ENCODE measurements at places on chromosomes 3 and 15.

- no peak for DNase-seq
Observed at GRCh38 chr3:114899186-114899931, 247.7 kb downstream of the ZBTB20 start.

GRCh38 chr3:52531860-52532516 is 1.7 kb downstream of the NT5DC2 start:
- no peak for DNase-seq

GRCh38 chr15:69060041-69060481 is 45.6 kb downstream of the NOX5 start:
- no peak for DNase-seq

DNA sequence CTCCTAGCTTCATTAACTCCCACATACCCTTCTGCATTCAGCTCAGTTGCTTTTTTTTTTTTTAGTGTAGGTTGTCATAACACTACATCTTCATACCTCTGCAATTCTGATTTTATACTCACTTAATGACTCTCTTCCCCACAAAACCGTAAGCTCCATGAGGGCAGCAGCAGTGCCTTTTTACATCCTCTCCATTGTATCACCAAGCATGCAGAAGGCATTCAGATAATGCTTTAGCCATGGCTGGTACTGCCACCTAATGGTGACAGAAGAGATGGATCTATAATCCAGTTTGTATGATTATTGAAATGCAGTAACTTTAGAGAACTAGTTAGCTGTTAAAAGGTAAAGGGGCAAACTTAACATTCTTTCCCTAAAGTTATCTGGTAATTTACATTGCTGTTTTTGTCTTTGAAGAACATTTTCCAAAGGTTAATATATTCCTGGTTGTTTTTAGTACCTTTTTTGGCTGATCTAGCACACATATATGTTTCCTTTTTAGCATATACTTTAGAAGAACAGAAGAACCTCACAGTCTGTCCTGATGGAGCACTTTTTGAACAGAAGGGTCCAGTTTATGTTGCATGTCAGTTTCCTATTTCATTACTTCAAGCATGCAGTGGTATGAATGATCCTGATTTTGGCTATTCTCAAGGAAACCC is 36.8 kb downstream of the ATP1B3 start:
- DNase-seq, result peak; percentile 64

DNA sequence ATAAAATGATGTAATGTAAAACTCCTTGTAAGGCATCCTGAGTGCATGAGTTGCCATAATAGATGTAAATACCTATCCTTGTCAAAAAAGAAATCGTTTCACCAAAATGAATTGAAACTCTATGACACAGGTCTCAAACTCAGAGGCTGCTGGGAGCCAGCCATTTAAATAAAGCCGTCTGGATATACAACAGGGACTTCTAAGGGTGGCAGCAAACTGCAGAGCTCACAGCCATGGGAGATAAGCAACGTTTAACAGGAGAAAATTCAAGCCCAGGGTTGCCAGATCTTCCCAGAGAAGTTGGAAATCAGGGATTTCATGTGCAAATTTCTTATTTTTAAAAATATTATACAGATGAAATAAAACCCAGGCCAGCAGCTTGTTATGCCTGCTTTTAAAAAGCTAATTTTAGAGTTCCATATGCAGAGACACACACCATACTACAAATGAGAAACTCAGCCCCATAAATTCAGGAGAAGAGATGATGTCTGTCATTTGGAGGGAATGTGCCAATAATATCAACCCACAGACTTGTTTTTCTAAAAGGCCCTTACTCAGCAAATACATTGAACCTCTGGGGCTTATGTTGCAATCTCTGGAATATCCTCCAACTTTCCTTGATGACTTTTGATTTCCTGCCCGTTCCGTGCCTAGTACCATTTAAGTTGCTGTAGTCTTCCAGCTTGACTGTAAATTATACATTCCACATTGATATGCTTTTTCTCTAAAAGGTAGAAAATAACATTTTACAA is 75.6 kb downstream of the AQP9 start:
- DNase-seq, result no peak

GRCh38 chr3:100019719-100020118 is 94.6 kb downstream of the FILIP1L start:
- DNase-seq, result no peak

- DNase-seq, result no peak
Observed at GRCh38 chr15:57411945-57412768, 35.9 kb downstream of the CGNL1 start.

DNA sequence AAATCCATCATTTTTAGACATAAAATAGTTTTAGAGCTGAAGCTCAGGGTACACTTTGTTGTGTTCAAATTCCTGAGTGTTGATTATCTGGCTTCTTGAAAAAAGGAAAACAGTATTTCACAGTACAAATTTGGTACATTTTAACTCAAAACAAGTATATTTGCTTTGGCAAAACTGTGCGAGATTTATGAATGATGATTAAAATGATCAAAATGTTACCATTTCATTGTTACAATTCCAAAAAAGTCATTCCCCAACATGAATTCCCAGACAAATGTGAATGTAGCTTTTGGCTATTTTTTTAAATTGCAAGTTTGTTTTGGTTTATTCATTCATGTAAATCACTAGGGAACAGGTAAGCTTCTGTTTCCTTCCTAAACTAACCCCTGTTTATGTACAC is 347.4 kb upstream of the DCBLD2 start:
- no peak for DNase-seq

- peak; percentile 89 for DNase-seq
Observed at GRCh38 chr3:148955544-148956346, 35.6 kb upstream of the GYG1 start.

- no peak for DNase-seq
Observed at GRCh38 chr3:148068466-148068865, 629.2 kb upstream of the AGTR1 start.

- DNase-seq, result no peak
Observed at GRCh38 chr3:117597865-117598264, 888.3 kb downstream of the TUSC7 start.

DNA sequence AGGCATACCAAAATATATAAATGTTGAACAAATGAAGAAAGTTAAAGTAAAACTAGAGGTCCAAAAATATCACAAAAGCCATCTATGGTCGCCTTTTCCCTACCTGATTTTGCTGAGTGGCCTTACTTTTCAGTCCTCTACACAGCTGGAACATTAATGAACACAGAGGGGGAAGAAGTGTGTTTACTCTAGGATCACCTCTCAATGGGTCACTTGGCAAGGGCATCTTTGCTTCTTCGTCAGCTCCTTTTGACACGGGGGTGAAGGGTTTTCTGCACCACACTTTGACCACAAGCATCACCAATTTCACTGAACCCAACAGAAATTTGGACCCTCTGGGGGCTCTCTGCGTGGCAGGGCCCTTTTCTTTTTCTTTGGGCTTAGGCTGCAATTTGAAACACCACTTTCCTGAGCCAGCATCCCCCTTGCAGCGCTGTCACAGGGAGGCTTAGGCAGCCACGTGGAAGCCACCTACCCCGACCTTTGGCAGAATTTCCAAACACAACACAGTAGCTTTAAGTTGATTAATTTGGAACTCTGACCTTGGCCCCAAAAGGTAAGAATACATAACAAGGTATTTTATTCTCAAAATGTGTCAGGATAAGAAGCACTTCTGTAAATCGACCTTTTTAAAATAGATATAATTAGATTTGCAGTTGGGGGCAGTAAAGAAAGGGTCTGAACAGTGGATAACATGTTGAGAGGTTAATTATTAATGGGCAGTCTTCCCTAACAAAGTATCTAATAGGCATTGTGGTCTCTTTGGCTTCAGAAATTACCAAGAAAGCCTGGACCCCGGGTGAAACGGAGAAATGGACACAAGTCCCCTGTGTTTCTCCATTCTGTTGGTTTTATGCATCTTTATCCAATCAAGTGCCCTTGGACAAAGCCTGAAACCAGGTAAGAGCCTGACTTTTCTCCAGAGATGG is at the start of gene LIPC:
Gene LIPC (plus strand): TSS at position 771 of the 929 bp plus-strand sequence. CDS start 42 bp downstream, at position 813.
- DNase-seq, result no peak

DNA sequence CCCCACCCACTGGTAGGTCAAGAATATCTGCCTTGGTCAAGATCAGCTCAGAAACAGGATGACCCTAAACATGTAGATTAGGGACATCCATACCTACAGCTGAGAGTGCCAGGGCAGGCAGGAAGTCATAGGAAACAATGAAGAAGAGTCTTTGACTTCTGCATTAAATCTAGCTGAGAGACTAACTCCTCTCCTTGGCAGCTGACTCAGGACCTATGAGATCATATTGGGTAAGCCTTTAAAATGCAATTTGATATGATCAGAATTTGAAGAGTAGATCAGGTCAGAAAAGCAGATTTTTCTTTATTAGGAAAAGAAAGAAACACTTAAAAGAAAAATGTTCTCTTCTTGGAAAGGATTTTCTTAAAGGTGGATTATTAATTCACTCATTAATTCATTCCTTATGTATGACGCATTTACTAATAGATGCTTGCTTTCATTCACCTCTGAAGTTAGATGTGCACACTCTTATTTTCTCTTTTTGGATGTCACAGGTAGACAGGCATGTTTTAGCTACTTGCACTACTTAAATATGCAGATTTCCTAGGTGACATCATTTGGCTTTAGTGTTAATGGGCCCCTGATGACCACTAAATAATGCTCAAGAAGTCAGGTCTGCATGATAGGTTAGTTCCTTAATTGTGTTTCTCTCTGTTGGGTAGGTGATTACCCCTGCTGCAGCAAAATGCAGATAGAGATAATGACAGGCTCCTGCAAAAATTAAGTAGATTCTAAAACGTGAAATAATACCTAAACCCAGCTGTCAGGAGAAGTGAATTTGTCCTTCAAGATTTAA is 35.7 kb upstream of the GSK3B start:
- peak; percentile 45 for DNase-seq

GRCh38 chr3:87968668-87969067 is 90.1 kb downstream of the CGGBP1 start:
- no peak for DNase-seq

DNA sequence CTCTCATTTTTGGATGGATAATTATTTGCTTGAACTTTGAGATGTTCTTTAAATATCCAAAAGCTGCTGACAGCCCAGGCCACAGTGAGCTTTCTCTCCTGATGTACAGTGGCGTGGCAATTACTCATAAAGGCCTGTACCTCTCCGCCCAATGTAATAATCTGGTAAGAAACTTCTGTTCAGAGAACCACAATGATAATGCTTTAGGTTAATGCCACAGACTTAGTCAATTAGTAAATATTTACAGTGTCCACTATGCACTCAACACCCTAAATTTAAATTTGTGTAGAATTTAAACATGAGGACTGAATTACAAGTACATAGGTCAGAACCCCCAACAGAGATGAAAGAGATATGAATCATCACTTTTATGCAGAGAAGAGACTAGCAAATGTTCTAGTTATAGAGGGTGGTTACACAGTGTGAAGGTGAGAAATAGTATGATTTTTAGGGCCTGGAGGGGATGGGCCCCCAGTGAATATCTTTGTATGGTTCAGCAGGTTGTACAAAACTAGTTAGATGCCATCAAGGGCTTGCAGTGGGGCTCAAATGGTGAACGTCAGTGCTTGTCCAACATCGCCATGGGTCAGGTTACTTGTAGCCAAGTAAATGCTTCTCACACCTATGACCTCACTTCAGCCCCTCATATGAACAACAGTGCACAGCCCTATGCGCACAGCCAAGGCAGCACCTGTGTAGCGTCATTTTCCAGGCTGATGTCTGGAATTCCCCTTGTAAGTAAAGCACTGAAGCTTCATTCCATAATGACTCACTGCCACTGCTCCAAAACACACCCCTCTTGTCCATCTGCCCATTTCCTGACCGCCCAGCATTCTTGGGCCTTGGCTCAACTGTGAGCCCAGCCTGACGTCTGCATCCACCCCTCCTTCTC is 13.3 kb downstream of the ABHD2 start:
- DNase-seq, result peak; percentile 99

DNA sequence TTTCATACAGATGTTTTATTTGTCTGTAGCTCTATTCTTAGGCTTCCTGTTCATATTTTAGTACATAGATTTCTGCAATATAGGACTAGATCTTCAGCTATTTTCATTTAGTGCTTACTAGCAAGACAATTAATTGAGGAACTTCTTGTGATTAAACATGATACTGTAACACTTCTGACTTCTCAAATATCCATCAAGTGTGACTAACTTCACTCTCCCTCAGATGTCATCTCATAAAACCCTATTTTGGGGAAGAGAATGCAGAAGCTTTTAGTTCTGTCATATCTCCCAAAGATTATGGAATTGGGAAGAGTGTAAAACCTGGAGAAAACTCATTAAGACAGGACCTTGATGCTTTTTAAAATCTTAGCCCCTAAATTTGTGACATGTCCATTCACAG is 28.6 kb upstream of the GOLIM4 start:
- DNase-seq, result no peak

DNA sequence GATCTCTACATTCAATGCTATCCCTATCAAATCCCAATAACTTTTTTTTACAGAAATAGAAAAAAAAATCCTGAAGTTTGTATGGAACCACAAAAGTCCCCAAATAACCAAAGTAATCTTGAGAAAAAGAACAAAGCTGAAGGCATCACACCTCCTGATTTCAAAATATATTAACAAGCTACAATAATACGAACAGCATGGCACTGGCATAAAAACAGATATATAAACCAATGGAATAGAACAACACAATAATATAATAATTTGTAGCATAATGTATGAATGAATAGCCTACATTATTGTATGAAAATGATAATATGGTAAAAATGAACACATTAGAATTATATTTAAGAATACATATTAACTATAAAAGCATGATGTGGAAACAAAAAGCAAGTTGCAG is 76.7 kb upstream of the TMC3 start:
- DNase-seq, result no peak

DNA sequence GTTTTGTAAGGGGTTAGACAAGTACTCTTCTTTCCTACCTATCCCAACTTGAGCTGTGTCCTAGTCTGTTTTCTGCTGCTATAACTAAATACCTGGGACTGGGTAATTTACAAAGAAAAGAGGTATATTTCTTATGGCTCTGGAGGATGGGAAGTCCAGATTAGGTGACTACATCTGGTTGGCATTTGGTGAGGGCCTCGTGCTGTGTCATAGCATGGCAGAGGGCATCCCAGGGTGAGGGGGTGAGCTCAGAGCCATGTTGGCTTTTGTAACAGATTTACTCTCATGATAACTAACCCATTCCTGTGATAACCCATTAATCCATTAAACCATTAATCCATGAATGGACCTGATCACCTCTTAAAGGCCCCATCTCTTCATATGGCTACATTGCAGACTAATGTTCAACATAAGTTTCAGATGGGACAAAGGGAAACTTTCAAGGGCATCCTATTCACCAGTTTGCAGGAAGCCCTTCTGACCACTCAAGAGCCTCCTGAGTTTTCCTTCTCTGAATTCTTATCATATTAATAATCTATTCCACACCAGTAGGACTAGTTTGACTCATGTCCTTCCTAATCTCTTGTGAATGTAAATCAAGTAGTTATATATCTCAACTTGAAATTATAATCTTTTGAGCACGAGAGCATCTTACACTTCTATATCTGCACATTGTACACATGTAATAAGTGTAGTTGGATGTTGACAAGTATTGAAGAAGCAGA is 185.7 kb upstream of the ZPLD1 start:
- peak; percentile 62 for DNase-seq

DNA sequence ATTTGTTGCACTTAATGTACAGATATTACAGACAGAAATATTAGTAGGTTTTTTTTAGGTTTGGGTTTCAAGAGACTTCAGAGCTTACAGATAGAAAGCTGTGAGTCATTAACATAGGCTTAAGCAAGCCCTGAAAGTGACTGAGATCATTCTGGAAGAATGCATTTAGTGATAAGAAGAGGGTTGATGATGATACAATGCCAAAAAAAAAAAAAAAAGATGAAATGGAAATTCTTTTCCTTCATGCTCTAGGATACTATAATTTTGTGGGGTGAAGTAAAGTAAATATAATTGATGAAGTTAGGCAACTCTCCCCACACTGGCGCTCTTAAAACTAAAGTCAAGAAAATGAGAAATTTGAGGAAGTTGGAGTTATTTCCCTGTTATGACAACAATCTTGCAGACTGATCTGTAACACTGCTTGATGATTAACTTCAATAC is 169.4 kb upstream of the ZNF385D start:
- DNase-seq, result peak; percentile 54

Measured in HT1080 (cell line).